ENCODE measurements at places on chromosomes 7 and 10.

DNA sequence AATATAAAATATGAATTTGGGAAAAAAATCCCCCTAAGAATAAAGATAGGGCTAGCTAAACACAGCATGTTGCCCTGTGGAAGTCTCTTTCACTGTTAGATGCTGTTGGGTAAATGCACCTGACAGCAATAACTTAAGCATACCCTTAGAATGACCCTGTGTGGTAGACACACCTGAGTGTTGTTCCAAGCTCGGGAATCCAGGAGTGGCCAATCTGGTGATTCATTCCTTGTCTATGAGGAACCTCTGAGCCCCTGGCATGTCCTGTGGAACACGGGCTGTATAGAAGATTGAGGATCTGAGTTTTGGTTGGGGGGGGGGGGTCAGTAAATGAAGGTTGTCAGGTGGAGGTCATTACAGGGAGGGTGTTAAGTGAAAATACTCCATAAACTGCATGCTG is 730.0 kb upstream of the IGFBP3 start:
- DNase-seq, result no peak

GRCh38 chr7:97017192-97018125 is 7.2 kb downstream of the DLX5 start:
- DNase-seq, result no peak

GRCh38 chr10:44845361-44846175 is 65.6 kb upstream of the TMEM72 start:
- DNase-seq, result no peak

GRCh38 chr10:31051703-31052102 is 20.0 kb upstream of the ZNF438 start:
- no peak for DNase-seq

DNA sequence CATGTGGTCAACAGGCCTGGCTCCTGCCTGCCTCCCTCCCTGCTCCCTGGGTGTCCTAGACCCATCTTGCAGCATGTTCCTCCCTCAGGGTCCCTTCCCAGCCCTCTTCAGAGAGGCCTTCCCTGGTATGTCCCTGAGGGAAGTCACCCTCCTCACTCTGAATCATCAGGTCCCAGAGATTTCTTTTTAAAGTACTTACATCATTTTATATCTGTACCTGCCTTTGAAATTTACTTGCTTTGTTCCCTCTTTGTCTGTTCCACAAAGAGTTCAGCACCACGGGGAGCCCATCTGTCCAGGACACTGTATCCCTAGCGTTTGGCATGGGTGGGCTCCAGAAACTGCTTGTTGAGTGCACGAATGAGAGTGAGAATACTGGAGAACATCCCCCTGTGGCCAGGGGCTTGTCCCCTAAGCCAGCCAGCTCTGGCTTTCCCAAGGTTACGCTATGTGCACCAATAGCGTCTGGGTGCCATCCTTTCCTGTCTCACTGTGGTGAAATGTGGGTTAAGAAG is 50.6 kb upstream of the IGFBP3 start:
- no peak for DNase-seq

All from stimulated activated CD4-positive, alpha-beta T cell treated with anti-CD3 and anti-CD28 coated beads, Interleukin-15, amount 100 ng/mL, for 1 hour (primary cell).